ENCODE measurements at places on chromosomes 11 and 22.

DNA sequence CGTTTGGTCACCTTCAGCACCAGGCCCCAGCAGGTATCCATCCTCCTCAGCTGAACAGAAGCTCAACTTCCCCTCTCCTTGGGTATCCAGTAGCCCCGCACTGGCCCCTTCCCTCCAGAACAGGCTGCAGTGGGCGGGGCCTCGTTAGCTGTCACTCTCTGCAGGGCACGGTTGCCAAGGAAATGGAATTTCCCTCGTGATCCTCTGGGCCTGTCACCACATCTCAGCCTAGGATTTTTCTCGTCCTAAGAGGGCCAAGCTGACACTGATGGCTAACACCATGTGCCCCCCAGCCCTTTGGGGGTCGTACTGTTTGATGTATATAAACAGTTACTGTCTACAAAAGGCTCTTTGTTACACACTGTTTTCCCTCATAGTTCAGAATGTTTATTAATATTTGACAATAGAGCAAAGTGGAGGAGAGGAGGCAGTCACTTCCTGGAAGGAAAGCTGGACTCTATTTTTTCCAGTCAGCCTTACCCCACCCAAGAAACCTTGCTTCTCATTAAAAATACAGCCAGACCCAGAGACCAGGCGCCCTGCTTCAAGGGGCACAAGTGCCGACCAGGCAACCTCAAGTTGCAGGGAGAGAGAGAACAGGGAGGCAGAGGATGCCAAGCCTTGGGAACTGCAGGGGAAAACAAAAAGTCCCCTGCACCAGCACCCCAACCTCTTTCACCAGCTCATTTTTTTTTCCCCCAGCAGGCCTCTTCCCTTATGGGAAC lies 44.5 kb downstream of the FEZ1 start:
- DNase-seq, result no peak

- no peak for DNase-seq
Measured at GRCh38 chr11:85042361-85042760, 584.8 kb downstream of the DLG2 start.

DNA sequence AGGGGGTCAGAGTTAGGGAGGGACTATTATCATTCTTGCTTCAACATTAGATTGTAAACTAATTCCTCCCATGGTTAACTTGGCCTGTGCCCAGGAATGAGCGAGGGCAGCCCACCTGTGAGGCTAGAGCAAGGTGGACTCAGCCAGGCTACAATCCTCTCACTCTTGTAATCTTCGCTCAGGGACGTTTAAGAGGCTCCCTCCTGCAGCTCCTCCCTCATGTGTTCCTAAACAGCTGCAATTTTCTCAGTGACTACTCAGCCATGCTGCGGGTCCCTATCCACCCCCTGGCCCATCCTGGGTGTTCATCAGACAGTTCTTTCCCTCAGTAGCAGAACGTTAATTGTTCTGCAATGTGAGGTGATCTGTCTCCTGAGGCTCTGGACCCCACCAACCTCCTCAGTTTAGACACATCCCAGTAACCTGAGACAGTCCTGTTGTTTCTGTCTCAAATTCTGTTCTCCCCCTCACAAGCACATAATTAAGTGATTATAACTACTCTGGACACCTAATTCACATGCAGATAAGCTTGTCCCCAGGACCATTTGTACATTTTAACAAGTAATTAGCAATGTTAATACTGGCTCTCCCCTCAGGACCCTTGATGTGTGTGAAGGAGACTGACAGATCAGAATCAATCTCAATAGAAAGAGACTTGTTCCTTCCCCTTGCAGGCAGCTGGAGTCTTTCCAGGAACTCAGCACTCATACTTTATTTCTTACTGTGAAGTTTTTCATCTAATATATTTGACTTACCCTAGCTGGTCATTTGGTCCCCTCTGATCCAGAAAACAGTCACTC lies 337.2 kb upstream of the B3GAT1 start:
- no peak for DNase-seq

GRCh38 chr11:71068963-71069362 lies 183.4 kb downstream of the SHANK2 start:
- DNase-seq, result no peak

DNA sequence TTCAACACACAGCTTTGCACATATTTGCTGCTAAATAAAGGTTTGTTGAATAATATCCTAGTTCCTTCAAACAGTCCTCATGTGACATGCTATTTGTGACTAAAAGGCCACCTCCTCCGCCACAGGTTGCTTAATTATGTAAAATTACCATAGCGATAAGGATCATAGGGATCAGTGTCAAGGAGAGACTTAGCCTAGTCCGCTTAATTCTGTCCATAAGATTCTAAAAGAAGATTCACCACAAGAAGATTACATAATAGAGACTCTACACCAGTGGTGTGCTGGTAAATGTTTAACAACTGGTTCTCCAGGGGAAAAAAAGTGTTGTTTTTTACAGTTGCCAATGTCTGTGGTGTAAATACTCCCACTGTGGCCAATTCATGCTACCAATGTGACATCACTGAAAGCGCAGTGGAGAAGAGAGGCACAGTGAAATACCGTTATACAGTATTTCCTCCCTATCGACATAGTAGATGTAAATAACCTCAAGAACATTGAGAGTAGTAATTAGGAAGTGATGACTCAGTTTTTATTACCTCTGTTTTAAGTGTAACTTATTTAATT lies 4.2 kb upstream of the CHRDL2 start:
- DNase-seq, result no peak

- DNase-seq, result no peak
Measured at GRCh38 chr11:8167796-8168195, 1.0 kb downstream of the RIC3 start.

- no peak for DNase-seq
Measured at GRCh38 chr11:118883368-118884071, at the start of gene CXCR5. Gene CXCR5 (plus strand): TSS chr11:118883892. CDS start chr11:118883942, 50 bp downstream.

GRCh38 chr11:117099696-117100095 lies 1.5 kb upstream of the SIK3 start:
- DNase-seq, result no peak

- no peak for DNase-seq
Measured at GRCh38 chr11:126444072-126444471, 88.6 kb downstream of the ST3GAL4 start.

DNA sequence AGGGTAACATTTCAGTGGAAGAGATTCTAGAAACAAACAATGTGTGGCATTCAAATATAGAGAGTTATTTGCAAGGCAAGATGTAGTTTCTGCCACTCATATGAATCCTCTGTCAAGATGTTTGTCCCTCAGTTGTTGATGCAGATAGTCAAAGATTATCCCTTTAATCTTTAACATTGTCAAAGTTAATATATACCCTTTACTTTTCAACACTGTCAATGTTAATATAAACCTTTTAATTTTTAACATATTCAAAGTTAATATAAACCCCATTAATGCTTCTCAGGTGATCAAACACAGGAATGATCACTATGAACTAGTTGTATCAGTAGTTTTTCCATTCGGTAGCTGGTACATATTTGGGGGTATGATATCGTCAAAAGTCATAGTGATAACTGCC lies 51.9 kb upstream of the PICALM start:
- no peak for DNase-seq

DNA sequence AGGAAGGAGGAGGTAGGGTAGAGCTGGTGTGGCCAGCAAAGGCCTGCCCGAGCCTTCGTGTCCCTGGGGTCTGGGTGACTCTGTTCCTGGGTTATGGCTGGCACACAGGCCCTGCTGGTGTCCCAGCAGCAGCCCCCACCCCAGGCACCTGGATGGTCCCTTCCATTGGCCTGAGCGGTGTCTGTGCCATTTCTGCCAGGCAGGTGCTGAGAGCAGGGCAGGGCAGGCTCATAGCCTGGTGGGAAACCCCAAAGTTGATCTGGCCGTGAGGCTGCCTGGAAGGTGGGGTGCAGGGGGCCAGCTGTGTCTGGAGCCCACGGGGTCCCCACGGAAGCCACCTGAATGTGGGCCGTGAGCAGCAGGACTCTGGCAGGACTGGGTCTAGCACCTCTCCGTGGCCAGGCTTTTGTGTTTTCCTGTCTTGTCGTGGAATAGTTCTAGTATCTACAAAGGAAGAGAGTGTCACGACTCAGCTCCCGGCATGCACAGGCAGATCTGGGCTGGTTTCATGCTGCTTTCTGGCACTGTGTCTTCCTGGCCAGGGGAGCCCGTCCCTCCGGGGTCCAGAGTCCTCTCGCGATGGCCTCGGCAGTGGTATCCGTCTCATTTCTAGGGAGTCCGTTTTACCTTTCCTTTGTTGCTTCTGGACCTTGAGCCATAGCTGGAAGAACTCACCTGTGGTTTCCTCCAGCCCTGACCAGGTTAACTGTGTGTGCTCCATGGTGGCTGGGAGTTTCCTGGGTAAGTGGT lies 83.7 kb downstream of the KCNQ1 start:
- peak; percentile 31 for DNase-seq

GRCh38 chr11:133526790-133527189 lies 5.5 kb downstream of the OPCML start:
- no peak for DNase-seq

GRCh38 chr11:118605116-118605867 lies 2.1 kb upstream of the PHLDB1 start:
- no peak for DNase-seq

All from activated naive CD8-positive, alpha-beta T cell treated with anti-CD3 and anti-CD28 coated beads, Interleukin-2, amount 10 ng/mL, durations not matched to agents 7 days and 5 days (primary cell).